ENCODE measurements at places on chromosomes 16 and 17. TPM values are rescaled to one million over a fixed set of nuclear protein-coding genes. Genes with fewer than 3 reads are reported as not detected.
A peak's percentile ranks its signal among the peaks of the same experiment; 100 is the strongest.

DNA sequence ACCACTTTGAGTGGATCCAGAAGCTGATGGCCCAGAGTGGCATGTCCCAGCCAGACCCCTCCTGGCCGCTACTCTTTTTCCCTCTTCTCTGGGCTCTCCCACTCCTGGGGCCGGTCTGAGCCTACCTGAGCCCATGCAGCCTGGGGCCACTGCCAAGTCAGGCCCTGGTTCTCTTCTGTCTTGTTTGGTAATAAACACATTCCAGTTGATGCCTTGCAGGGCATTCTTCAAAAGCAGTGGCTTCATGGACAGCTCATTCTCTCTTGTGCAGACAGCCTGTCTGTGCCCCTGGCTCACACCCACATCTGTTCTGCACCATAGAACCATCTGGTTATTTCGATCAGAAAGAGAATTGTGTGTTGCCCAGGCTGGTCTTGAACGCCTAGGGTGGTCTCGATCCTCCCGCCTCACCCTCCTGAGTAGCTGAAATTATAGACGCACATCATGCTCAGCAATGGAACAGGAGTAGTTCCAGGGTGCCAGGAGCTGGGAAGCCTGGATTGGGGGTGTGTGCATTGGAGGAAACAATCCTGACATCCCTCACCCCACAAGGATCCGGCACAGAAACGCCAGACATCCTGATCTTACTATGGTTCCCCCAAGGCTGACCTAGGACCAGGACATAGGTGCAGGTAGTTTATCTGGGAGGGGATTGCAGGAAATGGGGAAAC lies 4.6 kb downstream of the PRSS21 start:
- no peak for DNase-seq

DNA sequence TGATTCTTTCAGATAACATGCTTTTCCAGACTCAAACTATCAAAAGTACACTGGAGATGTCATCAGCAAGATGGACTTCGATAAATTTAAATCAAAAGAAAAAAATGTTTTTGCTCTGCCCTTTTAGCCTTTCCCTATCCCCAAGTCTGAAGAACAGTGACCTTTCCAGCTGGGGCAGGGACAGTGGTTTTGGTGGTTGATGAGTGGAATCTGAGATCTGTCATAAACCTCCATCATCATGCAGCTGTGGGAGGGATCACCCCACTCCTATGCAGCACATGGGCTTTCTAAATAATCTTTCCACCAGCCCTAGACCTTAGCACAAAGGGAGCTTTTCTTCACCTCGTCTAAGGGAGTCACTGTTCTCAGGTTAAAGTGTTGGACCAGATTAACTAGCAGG lies 869.5 kb upstream of the SOX9 start:
- no peak for DNase-seq

GRCh38 chr16:72590151-72590937 lies 418.4 kb upstream of the PMFBP1 start:
- no peak for DNase-seq

- no peak for DNase-seq
Measured at GRCh38 chr17:4249452-4250029, 14.2 kb downstream of the ANKFY1 start.

Gene PRSS21
- not detected for polyA plus RNA-seq

GRCh38 chr16:69859105-69859989 lies 91.8 kb upstream of the CLEC18A start:
- no peak for DNase-seq

- DNase-seq: no peak
Measured at GRCh38 chr16:70601576-70602575, 44.5 kb upstream of the IL34 start.

DNA sequence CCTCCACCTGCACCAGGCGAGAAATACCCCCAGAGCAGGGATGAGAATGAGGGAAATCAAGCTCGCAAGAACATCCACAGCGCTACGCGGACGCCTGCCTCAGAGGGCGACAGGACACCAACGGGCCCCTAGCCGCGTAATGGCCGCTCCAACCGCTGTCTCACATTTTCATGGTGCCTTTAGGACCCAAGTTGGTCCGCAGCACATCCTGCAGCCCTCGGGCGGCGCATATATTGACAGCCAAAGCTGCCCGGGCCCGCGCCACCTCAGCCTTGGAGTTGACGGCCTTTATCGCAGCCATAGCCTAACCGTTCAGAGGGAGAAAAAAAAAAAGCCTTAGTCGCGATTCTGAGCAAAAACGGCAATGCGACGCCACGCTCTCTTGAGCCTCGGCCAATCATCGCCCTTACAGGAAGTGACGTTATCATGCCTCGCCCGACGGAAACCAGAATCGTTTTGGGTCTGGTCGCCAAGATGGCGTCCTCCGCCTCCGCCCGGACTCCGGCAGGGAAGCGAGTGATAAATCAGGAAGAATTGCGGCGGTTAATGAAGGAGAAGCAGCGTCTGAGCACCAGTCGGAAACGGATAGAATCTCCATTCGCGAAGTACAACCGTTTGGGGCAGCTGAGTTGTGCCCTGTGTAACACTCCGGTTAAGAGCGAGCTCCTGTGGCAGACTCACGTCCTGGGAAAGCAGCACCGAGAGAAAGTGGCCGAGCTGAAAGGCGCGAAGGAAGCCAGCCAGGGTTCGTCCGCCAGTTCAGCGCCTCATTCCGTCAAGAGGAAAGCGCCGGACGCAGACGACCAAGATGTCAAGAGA lies at the start of the genes CCT6B and ZNF830:
TSS of gene CCT6B (minus strand) at position 368 of the 819 bp plus-strand sequence. CDS start at position 301, 67 bp downstream.
TSS of gene ZNF830 (plus strand) at position 448 of the 819 bp plus-strand sequence. CDS start at position 475, 27 bp downstream.
- DNase-seq: peak; percentile 96

DNA sequence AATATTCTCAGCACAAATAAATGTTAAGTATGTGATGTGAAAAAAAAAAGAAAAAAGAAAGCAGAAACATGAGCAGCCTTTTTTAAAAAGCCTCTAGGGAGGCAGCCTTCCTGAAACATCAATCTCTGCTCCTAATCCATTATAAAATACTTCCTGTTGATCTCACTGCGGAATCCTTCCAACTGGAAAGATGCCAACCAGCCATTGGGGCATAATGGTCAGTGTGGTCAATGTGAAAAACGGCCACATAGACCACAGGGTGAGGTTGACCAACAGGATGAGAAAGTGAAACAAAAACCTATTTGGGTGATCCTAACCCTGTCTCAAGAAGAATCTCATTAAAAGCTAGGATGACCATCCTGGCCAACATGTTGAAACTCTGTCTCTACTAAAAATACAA lies 26.1 kb upstream of the ABCA8 start:
- DNase-seq: peak; percentile 40

GRCh38 chr16:17459903-17460521 lies 10.7 kb downstream of the XYLT1 start:
- DNase-seq: no peak

Gene ITGAD
- polyA plus RNA-seq: 0.21 TPM
